HL-60 (cell line): ENCODE measurements at places on chromosomes 7 and 10.

GRCh38 chr7:100887516-100888290 is 1.8 kb downstream of the UFSP1 start:
- DNase-seq = no peak

DNA sequence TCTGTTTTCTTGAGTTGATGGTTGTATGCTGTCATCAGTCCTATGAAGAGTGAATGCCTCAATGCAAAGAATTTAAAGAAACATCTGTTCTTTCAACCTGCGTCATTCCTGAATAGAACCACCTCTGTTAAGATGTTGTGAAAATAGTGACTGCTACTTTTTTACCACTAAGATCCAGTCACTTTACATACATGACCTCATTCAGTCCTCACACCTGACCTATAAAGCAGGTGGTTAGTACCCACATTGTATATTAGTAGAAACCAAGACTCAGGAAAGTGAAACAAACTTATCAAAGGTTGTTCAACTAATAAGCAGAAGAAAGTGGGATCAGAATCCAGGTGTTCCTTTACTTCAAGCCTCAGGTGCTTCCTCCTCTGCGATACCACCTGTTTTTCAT is 64.8 kb downstream of the ITGB8 start:
- no peak for DNase-seq

DNA sequence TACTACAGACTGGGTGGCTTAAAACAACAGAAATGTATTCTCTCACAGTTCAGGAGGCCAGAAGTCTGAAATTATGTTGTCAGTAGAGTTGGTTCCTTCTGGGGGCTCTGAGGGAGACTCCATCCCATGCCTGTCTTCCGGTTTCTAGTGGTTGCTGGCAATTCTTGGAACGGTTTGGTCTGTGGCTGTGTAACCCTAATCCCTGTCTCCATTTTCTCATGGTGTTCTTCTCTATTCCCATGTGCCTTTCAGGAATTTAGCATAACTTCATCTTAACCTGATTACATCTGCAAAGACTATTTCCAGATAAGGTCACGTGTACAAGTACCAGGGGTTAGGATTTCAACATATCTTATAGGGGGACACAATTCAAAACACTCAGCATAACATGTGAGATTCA is 73.2 kb downstream of the FAM241B start:
- no peak for DNase-seq

- DNase-seq = no peak
Measured at GRCh38 chr7:2955269-2955668, 88.4 kb downstream of the CARD11 start.

DNA sequence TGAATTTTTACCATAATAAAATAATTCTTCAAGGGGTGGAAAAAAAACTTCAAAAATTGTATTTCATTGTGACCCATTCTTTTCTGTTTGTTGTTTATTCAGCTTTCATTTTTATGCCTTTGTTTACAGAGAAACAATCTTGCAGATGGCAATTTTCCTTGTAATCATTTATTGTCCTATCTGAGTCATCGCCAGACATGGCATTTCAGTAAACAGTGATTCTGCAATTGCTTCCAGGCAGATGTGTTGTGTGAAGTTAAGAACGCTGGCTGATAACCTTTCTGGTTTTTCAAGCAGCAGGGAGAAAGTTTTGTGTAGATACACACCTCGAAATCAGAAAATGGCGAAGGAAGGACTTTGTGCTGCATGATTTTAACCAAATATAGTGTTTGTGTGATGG is 80.7 kb upstream of the RPA3 start:
- no peak for DNase-seq

- DNase-seq = no peak
Measured at GRCh38 chr10:71372882-71373495, 23.7 kb upstream of the CDH23 start.

- no peak for DNase-seq
Measured at GRCh38 chr10:48903151-48903550, 36.5 kb downstream of the LRRC18 start.

DNA sequence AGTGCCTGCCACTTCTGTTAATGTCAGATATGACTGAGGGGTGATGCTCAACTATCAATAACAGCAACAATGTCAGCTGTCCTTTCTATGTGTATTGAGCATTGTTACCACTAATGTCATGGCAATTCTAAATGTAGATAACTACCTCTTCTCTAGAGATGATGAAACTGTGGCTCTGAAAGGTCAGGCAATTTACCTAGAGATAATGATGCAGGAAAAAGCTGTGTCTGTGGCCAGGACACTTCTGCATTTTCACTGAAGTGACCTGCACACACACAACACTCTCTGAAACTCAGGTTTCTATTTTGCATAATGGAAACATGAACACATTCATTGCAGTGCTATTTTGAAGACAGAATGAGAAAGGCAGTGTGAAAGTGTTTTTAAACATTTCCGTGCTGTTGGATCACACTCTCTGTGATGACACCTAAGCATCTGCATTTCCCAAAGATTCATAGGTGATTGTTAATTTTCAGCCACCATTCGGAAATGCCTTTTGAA is 148.2 kb downstream of the KCND2 start:
- DNase-seq = no peak

DNA sequence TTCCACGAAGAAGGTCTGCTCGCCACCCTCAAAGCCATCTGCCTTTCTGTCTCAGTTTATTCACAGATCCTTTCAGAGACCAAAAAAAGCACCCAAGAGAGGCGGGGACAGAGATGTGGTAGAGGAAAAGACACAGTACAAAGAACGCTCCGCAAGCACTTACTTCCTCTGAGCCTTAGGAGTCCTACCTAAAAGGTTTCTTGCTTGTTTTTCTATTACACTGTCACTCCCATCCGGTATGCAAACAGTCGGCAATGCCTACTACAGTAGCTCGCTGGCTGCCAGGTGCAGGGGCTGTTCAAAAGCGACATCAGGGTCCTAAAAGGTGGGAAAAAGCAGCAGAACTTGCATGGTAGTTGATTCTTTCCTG is 816 bp downstream of the TECPR1 start:
- DNase-seq = no peak

GRCh38 chr7:1714583-1715330 is 44.7 kb downstream of the ELFN1 start:
- no peak for DNase-seq
